A172 (cell line): ENCODE measurements at places on chromosomes 5 and 9. TPM values are rescaled to one million over a fixed set of nuclear protein-coding genes. Genes with fewer than 3 reads are reported as not detected.

- no peak for DNase-seq
Observed at GRCh38 chr9:86705490-86705889, 241.8 kb downstream of the GAS1 start.

F2R gene
- total RNA-seq: 30.5 and 44.6 TPM in 2 replicates

GRCh38 chr5:5183933-5184332 is 43.8 kb downstream of the ADAMTS16 start:
- DNase-seq: no peak

- no peak for DNase-seq
Observed at GRCh38 chr5:157371655-157372471, 88.2 kb upstream of the NIPAL4 start.

ZNF366 gene
- total RNA-seq: not detected in 2 replicates

DNA sequence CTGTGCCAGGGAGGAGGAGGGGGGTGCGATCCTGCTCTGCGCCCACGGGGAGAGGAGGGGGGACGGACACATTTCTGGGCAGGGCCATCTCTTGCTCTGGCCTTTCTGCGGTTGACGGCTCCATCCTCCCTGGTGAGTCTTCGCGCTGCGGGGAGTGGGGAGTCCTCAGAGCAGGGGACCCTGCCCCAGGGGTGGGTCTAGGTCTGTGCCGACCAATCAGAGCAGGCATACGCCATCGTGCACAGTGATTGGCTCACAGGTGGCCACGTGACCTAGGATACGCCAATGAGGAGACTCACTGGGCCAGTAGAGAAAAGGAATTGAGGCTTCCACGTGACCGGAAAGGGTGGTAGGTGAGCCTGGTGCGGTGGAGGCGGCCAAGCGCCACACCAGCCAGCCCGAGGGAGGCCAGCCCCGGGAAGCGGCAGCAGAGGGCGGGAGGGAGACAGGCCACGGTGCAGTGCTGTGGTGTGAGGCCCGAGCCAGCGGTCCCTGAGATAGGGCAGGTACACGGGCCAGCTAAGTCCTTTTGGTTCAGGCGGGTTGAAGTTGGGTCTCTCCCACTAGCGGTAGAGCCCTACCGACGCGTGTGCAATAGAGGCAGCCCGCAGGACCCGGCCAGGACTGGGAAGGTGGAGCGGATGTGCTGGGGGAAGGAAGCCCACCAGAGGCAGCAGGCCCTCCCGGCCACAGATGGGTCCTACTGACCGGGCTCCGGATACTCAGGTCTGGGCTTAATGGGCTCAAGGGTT is 65.2 kb upstream of the RNF130 start:
- DNase-seq: no peak

DNA sequence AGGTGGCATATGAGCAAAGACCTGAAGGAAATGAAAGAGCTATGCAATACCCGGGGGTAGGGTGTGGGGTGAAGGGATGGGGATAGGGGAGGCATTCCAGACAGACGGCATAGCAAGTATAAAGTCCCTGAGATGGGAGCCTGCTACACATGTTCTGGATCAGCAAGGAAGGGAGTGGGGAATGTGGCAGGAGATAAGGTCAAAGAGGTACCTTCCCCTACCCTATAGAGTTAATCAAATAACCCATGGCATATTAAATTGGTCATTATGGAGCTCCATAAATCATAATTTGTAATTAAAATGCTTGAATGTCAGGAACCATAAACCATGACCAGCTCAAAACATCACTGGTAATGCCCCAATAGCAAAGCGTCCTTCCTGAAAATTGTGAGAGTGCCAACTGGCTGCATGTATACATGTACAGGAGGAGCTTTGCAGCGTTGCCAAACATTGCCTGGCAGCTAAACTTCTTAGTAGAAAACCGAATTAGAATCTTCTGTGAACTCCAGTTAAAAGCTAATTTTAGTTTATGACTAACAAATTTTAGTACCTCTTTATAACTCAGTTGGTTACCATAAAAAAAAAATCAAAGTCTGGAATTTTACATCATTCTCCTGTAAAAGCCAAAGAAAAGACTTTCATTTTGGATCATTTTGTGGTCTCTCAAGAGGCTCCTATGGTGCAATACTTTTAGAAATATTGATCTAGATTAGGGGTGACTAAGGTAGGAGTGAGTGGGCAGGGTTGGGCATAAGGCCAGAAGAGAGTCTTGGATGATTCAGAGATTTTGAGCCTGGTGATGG is 4.7 kb downstream of the DNAI1 start:
- peak; percentile 61 for DNase-seq

IL5 gene
- not detected in 2 replicates for total RNA-seq

DNA sequence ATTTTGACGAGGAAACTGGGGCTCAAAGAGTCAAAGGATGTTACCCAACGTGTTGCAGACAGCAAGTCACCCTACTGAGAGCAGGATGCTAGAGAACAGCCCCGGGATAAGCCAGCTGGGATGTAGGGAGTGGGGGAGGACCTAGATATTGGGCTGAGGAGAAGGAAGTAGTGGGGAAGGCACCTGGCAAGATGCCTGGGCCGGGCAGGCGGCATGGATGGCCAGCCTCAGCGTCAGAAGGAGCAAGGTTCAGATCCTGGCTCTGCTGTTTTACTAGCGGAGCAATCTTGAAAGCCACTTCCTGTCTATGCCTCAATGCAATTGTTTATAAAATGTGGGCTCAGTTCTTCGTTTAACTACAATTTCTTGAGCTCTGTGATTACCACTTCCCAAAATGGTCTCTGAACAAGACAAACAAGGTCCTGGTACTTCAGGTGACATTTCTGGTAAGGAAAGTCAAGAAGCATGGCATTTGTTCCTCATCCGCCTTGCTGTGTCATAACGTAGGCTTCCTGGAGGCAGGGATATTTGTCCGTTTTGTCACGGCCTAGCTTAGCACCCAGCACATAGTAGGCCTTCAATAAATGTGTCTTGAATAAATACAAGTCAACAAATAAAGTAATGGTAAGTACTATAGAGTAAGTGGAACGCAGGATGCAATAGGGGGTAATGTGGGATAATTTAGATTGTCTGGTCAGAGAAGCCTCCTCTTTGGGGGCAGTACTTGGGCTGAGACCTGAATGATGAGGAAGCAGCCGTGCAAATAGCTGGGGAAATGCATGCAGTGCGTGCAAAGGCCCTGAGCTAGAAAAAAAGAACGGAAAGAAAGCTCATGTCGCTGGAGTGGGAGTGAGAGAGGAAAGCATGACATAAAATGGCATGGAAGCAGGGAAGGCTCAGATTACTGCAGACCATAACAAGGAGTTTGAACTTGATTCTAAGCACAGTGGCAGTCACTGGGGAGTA is 70.5 kb downstream of the SMIM23 start:
- no peak for DNase-seq

ITK gene
- 0.19 and 0.69 TPM in 2 replicates for total RNA-seq

DNA sequence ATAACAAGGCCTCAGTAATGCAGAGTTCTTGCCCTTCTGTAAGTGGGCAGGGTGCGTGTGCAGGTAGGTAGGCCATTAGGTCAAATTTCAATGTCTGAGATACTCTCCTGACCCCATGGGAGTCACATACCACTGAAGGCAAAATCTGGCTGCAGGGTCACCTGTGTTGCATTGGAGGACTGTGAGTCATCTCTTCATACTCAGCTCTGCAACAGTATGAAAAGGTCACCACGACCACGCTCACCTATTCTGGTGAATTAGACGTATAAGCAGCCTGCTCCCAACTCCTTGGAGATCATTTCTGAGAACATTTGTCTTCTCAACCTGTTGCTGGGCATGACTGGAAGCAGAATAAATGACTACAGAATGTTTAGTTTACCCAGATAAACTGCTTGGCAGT is 599.8 kb downstream of the PDE4D start:
- DNase-seq: no peak

DNA sequence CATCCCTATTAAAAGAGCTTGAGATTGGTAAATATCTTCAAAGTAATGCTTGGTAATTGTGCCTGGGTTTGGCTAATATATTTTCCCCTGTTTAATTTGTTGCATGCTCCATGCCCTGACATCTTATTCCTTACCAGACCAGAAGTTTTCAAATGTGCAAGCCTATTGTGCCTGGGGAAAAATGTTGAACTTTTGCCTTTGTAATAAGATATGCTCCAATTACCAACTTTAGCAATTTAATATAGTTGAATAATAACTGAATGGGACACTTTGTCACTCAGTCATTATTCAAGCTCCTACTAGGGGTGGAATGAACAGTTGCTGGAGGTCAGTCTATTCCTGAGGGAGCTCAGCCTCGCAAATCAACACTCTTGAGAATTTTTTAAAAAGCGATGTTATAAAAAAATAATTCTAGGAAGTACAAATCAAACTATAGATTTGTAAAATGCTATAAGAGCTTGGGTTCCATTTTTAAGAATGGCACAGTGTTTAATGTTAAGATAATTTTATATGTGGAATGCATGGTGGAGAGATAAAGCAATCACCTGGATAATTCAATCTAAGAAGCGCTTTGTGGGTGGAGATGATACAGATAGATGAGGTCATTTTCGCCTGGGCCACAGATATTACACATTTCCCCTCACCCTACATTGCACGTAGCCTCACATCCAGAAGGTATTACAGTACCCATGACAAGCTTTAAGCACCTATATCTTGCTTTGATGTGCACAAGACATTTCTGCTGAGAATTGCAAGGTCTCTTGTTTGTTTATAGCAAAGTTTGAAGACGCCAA is 231.8 kb downstream of the PIK3R1 start:
- no peak for DNase-seq

CD74 gene
- 1.1 TPM in 1 of 2 replicates, not detected in the other for total RNA-seq

BNIP1 gene
- 26.4 and 26.5 TPM in 2 replicates for total RNA-seq

GRCh38 chr5:144017119-144017518 is 153.3 kb downstream of the YIPF5 start:
- no peak for DNase-seq

DNA sequence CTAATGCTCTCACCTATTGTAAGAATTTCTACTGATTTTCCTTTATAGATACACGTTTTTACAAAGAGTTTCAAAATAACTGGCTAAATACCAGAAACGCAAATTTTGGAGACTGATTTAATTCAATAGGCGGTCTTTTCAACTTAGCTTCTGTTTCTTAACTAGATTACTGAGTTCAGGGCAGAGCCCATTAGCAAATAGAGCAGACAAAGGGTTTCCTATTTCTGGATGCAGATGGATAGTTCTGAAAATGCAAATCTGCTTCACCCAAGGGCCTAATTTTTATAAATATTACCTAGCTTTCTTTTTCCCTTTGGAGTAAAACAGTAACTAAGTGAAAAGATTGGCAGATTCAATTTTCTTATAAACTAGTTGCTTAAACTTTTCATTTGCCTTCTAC is 13.6 kb upstream of the KIAA1958 start:
- DNase-seq: no peak

PCDHGC3 gene
- 46.6 and 51.7 TPM in 2 replicates for total RNA-seq

FUT7 gene
- 0.07 TPM in 1 of 2 replicates, not detected in the other for total RNA-seq

DNA sequence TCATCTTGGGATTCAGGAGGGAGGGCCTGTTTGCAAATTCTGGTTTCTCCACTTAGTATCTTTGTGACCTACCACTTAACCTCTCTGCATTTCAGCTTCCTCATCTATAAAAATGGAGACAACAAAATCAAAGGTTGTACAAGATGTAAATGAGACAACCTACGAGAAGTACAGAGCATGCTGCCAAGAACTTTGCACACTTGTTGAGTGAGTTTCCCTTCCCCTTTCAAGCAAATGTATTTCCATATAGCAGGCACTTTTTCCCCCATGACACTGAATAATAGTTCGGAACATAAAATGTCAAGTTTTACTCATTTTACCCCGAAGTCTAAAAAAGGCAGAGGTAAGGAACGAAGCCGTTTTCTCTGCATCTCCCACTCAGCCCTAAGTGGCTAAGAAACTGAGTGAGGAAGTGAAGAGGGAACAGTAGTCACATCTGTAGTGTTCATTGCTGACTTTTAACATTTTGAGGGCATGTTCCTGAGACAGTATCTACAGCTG is 159.0 kb downstream of the TLE1 start:
- no peak for DNase-seq

- no peak for DNase-seq
Observed at GRCh38 chr9:124522121-124523098, 15.2 kb upstream of the NR5A1 start.

DNA sequence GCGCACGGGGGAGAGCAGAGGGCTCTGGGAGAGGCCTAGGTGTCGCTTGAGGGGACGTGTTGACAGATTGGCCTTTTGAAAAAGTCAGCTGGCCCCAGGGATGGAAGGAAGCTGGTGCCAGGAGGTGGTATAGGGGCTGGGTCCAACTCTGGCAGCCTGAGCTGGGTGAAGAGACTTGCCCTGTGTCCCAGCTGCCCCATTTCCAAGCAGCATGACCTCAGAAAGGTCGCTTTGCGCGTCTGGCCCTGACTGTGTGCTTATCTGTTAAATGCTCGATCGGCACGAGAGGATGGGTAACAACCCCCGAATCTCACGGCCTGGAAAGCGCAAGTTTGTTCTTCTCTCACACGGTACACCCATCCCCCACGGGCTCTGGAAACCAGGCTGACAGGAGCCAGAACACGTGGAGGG is 31.2 kb upstream of the LAMC3 start:
- no peak for DNase-seq

RAD50 gene
- 31.6 and 32.5 TPM in 2 replicates for total RNA-seq

GRCh38 chr5:67299231-67299735 is 102.7 kb upstream of the CD180 start:
- peak; percentile 45 for DNase-seq

GRCh38 chr5:168390491-168390890 is 95.8 kb upstream of the RARS1 start:
- DNase-seq: no peak
